Astrocyte of the spinal cord (primary cell): ENCODE measurements at places on chromosomes 2 and 18.
A peak's percentile ranks its signal among the peaks of the same experiment; 100 is the strongest.

GRCh38 chr2:137771064-137771463 lies 193.2 kb upstream of the HNMT start:
- DNase-seq = no peak

GRCh38 chr18:50422286-50422898 lies 47.5 kb downstream of the SKA1 start:
- DNase-seq = no peak

DNA sequence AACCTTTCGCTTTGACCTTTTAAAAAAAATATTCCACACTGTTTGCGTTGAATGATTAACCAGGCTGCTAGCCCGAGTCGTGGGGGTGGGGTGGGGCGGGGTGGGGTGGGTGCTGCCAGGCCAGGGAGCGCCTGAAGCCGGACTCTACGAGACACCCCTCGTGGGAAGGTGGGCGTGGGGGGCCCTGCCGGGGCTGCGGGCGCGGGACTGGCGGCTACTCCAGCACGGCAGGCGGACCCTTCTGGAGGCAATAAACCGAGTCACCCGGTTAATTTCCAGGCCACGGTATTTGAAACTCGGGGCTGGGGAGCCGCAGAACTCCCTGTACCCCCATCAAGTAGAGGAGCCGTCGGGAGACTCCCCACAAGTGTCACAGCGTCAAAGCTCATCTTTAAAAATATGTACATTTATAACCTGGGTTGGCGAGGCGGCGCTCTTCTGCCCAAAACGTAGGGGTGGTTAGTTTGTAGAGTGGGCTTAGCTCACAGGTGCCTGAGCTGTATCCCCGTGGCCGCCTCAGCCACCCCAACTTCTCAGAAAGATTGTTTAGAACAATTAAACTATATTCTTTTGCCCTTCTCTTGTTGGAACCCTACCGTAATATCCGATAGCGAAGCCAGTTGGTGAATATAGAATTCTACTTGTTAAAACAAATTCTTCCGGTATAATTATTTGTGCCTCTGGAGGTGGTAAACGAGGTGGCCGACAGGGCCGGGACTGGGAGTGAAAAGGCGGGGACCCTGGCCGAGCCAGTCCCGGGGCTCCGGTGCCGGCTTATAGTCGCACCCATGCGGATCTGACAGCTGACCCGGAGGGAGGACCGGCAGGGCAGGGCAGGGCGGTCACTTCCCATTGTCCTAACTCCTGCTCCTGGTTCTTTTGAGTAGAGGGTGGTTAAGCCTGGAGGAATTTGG lies 1.4 kb downstream of the B3GNT2 start:
- DNase-seq = no peak

DNA sequence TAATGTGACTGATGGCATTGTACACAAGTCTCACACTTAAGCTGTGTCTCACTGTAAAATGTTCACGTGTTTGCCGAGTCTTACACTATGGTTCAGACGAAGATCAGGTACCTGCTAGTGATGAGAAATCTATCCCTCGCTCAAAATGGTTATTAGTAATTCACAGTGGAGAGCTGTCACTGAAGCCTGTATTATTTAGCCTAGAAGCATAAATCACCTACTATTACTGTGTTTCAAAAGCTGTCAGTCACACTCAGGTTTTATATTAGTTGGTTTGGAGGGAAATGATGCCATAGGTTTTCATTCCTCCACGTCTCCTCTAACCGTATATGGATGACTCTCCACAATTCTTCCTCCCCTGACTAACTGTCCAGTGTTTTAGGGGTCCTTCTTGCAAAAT lies 292.4 kb upstream of the ZEB2 start:
- no peak for DNase-seq

GRCh38 chr2:134420920-134421319 lies 167.0 kb downstream of the MGAT5 start:
- no peak for DNase-seq

DNA sequence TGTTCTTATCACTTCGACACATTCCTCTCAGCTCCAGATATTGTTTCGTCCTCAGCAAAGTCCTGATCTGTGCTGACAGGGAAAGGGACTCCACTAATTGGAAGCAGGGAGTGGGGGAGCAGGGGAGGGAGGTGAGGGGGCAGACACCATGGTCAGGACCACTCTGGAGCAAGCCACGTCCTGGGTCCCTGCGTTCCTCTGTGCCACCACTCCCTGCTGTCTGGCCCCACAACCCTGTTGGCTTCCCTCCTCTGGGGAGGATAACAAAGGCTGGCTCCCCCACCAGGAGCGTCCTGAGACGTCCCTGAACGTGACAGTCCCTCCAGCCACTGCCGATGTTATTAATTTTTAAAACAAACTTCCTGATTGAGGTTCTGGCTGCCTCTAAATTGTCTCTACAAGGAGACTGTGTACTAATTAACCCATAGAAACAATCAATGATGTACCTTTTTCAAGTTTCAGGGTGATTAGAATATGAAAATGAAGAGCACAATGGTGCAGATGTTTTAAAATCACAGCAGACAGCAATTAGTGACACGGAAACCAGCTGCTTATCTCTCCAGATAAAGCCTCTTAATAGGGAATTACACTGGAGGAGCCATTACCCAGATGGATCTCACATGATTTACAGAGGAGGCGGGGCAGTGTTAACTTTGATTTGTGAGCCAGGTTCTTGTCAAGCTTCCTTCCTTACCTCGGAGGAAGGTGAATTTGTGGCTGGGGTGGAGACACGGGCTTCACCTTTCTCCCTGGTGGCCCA lies 257.5 kb downstream of the SETBP1 start:
- no peak for DNase-seq

GRCh38 chr2:128449226-128450061 lies 130.8 kb upstream of the HS6ST1 start:
- no peak for DNase-seq

DNA sequence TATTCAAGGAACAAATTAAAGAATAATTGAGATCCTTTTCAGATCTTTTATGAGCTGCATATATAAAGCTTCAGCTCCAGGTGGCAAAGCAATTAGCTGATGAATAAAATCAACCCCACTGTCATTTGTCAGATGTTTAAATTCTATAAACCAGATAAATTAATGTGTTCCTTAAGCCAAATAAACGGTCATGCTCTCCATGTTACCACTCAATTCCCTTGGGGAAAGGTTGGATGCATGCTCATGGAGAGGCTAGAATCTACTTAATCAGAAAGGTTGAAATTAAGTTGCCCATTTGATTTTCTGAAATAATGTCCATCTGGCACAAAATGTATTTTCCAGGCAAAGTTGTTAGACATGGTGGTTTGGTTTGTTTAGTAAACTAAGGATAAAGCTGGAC lies 282.5 kb upstream of the SPRED2 start:
- no peak for DNase-seq

- no peak for DNase-seq
Observed at GRCh38 chr2:160294889-160295288, 94.8 kb upstream of the ITGB6 start.

DNA sequence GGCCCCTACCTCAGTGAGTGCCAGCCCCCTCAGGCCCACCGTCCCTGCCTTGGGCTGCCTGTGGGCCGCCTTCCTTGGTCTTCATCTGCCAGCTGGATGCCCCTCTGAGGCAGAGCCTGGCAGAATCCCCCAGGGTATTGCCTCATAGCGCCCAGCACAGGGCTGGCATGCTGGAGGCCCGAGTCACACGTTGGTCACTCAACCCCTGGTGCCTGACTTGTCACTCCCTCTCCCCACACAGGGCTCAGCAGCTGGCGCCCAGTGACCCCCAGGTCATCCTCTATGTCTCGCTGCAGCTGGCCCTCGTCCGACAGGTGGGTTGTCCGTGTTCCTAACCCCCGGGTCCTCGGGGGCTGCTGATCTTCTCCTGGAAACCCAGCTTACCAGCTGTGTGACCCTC lies 108.4 kb upstream of the MCFD2 start:
- no peak for DNase-seq

- no peak for DNase-seq
Observed at GRCh38 chr2:96771796-96772618, 11.3 kb downstream of the CNNM4 start.

DNA sequence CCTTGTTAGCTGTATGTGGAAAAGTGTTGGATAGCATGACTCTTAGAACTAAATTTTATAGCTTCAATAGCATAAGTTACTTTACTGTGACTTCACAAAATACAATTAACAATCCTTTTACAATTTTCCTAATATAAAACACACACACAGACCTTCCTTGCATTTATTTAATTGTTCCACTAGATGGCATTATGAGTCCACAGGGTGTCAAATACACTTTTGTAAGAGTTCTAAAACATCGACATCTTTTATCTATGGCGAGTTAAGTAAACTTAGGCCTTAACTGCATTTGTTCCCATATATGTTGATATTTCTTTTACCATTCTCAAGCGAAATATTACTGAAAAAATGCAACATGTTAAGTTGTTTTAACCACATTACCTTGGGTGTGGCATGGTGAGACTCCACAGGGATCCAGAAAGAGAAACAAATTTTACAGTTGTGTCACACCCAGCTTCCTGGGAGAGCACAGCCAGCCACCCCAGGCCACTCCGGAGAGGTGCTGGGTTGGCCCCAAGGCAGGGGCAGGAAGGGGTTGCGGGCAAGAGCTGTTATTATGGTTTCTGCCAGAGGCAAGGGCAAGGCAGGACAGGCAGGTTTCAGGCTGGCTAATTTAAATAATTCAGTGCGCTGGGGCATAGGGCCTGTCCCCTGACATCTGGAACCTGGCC lies 312.4 kb upstream of the MC4R start:
- DNase-seq = peak; percentile 36

DNA sequence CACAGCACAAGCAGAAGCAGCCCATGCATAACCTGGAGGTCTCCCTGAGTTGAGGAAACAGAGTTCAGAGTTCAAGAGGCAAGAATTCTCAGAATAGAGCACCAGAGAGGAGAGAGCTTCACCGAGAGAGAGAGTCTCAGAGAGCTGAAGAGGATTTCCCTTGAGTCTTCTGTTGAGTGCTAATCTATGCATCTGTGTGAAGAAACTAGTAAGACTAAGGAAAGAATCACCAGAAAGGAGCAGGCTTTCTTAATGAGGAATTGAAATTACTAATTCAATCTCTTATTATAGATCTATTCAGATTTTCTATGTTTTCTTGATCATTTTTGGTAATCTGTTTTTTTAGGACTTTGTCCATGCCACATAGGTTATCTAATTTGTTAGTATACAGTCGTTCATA lies 89.3 kb upstream of the CTAGE1 start:
- DNase-seq = no peak

DNA sequence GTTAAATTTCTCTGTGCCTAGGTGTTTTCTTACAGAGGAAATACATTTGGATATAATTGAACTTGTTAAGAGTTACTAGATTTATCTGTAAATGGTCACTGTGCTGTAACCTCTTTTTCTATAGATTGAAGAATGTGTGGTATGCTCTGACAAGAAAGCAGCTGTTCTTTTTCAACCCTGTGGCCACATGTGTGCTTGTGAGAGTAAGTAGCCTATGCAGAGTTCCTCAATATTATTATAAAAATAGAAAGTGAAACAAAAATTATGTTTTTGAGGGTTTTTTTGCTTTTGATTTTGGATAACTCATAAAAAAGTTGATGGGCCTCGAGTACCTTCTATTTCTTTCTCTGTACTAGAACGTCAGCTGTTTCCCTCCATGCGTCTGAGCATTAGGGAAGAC lies 112.4 kb downstream of the MIB1 start:
- peak; percentile 19 for DNase-seq

DNA sequence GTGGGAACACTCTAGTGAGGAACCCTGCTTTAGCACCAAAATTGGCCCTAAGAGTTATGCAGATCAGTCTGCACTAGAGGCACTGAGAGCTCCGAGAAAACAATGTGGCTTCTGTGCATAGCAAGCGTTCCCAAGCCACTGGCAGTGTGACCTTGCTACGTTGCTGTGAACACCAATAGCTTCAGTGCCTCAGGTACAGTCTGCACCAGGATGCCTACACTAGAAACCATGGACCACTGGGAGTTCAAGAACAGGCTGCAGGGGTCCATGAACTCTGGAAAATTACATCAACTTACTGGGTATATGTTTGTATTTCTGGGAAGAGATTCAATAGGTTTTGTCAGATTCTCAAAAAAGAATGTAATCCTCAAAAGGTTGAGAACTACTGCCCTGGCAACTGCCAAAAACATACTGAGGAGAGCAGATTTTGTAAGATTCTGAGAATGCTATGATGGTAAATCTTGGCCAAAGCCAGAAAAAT lies 18.3 kb upstream of the SP3 start:
- peak; percentile 71 for DNase-seq

DNA sequence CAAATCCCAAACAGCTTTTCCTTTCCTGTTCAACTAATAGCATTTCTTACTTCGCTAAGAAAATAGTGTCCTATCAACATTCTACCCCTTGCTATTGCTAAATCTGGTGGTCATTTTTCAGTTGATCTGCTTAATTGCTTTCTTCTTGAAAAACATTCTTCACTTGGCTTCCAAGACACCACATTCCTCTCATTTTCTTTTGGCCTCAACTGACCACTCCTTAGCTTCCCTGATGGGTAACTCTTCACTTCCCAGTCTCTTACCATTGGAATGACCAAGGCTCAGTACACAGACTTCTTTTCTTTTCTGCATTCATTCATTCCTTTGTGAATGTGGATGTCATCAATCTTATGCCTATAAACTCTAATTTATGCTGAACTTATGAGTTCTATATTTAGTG lies 230.8 kb upstream of the CDH2 start:
- DNase-seq = peak; percentile 20

DNA sequence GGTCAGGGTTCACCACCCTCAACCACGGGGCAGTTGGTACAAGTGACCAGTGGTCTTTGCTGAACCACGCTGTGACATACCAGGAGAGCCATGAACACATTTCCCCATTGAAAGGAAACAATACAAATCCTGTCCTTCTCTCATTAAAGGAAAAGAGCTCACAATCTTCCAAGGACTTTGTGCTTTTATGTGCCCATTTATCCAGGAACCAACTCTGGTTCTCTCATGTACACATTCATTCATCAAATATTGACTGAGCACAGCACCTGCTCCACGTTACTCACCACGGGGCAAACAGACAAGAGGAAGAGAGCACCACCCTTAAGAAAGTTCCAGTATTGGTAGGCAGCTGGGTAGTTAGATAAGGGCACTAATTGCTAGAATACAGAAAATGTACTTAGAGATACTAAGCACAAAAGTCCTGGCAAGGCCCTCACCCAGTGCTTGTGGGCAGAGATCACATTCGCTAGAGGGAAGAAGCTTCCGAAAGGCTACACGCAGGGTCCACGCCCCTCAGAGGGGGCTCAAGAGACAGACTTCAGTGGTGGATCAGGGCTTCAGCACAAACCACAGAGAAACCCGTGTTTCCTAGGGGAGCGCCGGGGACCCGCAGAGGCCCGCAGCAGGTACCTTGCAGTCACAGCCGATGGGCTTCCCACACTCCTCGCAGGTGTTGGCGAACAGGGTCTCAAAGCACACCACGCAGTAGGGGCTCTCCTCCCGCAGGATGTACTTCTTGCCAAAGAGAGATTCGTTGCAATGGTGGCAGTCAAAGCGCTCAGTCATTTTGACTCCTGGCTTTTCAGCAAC lies 12.9 kb downstream of the FHL2 start:
- no peak for DNase-seq

DNA sequence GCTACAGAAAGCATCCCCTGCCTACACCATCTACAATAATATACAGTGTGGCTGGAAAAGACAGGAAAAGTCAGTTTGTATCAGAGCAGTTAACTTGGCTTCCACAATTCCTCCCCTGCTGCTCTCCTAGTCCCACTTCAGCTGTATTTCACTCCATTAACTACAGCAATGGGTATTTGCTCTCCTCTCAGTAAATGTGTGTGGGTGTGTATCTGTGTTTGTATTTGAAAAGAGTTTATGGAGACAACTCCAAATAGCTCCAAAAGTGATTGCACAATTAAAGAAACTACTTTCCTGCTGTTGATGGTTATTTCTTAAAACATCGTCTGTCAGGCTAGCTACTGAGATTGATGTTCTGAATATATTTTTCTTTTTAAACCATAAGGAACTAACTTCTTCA lies 333.7 kb upstream of the FIGN start:
- no peak for DNase-seq
